ENCODE measurements at places on chromosomes 5 and 9. TPM values are rescaled to one million over a fixed set of nuclear protein-coding genes. Genes with fewer than 3 reads are reported as not detected.

DNA sequence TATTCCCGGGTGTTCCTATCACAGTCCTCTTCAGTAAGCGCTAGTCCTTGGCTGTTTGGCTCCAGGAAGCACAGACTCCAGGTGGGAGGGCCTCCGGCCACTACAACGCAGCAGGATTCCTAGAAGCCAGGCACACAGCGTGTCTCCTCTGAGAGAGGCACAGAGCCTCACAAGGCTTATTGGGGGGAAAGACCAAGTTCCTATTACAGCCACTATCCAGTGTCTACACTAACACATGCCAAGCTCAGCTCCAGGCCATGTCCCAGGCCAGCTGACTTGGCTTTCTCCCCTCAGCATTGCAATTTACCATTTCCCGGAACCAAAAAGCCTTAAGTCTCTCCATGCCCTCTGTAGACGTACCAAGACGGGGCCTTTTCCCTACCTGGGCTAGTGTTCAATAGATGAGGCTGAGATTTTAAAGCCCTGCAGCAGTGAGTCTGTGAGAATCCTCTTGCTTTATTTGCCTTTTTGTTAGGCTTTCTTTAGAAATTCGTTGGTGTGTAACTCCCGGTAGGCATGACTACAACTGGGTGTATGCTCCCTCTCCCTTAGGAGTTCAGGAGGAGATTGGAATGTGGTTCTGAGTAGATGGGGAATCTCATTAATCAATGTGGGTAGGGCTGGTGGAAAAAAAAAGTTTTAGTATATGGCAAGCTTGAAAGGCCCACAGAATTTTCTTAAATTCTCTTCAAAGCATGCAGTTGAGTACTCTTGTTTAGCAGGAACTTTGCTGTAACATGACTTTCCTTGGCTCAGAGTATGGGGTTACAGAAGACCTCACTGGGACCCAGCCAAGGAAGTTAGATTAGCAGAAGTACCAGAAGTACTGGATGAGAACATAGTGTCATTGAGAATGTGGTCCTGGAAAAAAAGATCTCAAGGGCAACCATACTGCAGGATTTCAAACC is 84.3 kb upstream of the SLC1A3 start:
- peaks cover 7% of the 10 kb centered on the region for H3K4me1 ChIP-seq
- DNase-seq = no peak
- H3K4me3 ChIP-seq = no peak overlapping the region
- no peaks in the 10 kb centered on the region for H3K36me3 ChIP-seq
- no peak overlapping the region for H3K27ac ChIP-seq

GRCh38 chr5:92917044-92917443 is 664.0 kb downstream of the NR2F1-AS1 start:
- no peaks in the 10 kb centered on the region for H3K36me3 ChIP-seq
- no peak overlapping the region for H3K4me3 ChIP-seq
- peaks cover 3% of the 10 kb centered on the region for H3K4me1 ChIP-seq

DNA sequence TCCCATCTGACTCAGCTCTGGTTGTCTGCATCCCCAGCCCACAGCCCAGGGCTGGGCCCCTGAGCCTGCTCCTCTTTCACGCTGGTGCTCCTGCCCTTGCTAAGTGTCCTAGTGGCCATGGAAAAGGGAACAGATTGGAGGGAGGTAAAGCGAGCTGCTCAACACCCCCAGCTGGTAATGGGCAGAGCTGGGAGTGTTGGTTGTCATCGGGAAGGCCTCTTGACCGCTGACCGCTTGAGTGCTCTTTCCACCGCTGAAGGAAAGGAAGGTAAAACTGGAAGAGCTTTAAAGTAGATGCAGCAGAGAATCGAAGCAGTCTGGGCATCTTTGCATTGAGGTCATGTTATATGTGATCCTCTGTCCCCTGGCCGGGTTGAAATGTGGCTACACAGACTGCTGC is 60.2 kb downstream of the CRB2 start:
- H3K27ac ChIP-seq = no peak overlapping the region
- peaks cover 11% of the 10 kb centered on the region for H3K36me3 ChIP-seq
- peaks cover 5% of the 10 kb centered on the region for H3K4me1 ChIP-seq
- H3K4me3 ChIP-seq = no peak overlapping the region
- no peak for DNase-seq
- peaks cover 10% of the 10 kb centered on the region for H3K27me3 ChIP-seq

DNA sequence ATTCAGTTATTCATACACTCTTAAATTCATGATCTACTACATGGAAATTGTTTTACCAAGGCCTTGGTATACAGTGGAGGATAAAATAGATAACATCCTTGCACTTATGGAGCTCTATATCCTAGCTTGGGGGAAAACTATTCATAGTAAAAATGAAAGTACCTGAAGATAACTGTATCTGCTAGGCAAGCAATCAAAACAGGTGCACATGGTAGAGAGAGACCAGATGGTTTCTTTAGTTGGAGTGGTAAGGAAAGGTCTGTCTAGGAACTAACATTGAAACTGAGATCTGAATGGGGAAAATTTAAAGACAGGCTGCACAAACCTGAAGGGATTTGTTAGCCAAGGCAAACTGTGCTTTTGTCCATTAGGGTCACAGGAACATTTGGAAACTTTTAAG is 11.1 kb upstream of the SLCO4C1 start:
- no peaks in the 10 kb centered on the region for H3K36me3 ChIP-seq
- no peaks in the 10 kb centered on the region for H3K27me3 ChIP-seq
- H3K4me1 ChIP-seq = peaks cover 4% of the 10 kb centered on the region
- H3K27ac ChIP-seq = no peak overlapping the region
- DNase-seq = no peak

- H3K36me3 ChIP-seq = peaks cover 19% of the 10 kb centered on the region
- peaks cover 3% of the 10 kb centered on the region for H3K27me3 ChIP-seq
- H3K4me1 ChIP-seq = no peaks in the 10 kb centered on the region
- no peak overlapping the region for H3K27ac ChIP-seq
- no peak for DNase-seq
- no peak overlapping the region for H3K4me3 ChIP-seq
These were observed 6.8 kb downstream of the PLGRKT start for GRCh38 chr9:5430912-5431311.

DNA sequence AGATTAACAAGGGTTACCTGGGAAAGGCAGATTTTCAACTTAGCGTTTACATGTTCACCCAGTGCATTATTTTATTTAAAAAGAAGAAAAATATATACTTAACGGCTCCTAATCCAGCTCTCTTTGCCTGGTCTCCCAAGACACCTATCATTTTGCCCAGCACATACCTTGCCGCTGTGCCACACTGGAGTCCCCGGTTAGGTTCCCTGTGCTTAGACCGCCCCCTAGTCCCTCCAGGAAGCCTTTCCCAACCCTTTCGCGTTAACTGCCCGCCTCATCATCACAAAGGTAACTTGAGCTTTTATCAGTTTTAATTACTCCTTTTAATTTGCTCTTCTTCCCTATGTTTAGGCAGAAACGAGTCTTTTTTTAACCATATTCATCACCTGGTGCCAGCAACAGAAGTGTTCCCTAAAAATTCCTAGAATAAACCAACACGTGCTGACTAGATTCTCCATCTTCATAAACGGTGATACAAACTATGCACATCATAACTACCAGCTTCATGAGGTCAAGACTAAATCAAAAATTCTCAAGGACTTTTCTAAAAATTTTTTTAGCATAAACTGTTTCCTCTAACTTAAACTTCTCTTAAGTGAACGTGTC is 19.7 kb downstream of the DNAJA1 start:
- H3K27me3 ChIP-seq = peaks cover 3% of the 10 kb centered on the region
- DNase-seq = peak; percentile 20
- H3K4me1 ChIP-seq = peaks cover 4% of the 10 kb centered on the region
- H3K4me3 ChIP-seq = peak overlapping the region; percentile 90

- H3K27me3 ChIP-seq = peaks cover 3% of the 10 kb centered on the region
- H3K36me3 ChIP-seq = no peaks in the 10 kb centered on the region
- H3K27ac ChIP-seq = no peak overlapping the region
- H3K4me3 ChIP-seq = no peak overlapping the region
- peaks cover 3% of the 10 kb centered on the region for H3K4me1 ChIP-seq
- DNase-seq = no peak
These were observed 18.1 kb downstream of the ZER1 start for GRCh38 chr9:128753627-128754026.

- DNase-seq = no peak
- H3K4me3 ChIP-seq = no peak overlapping the region
- peaks cover 10% of the 10 kb centered on the region for H3K27me3 ChIP-seq
- no peaks in the 10 kb centered on the region for H3K4me1 ChIP-seq
These were observed 8.9 kb upstream of the RXRA start for GRCh38 chr9:134317400-134317789.

DNA sequence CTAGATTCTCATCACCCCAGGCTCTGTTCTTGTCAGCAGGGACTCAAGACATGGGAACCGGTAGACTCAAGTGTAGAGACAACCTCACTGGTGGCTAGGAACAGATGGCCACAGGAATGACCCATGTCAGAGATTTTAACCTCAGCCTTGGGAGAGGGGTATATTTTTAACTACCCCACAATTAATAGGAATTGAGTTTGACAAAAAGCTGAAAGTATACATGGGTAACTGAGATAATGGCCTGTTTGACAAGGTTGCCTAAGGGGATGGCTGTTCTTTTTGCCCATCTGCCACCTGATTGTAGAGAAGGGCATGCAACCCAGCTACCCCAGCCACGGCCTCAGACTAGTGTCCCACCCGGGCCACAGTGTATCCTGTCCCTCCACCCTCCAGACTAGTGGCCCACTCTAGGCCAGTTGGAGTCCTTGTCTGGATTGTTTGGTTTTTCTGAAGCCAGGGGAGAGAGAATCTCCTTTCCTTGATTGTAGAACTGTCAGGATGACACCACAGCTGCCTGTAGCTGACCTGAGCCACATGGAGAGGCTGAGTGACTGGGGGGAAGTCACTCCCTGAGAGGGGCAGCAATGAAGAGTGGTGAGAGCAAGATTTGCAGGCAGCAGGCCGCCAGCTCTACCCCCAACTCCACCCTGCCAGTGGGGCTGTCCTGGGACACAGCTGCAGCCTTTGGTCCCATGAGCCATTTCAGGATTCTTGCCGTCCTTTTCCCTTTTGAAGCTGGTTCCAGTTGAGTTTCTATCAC is 14.6 kb upstream of the ANGPTL2 start:
- no peaks in the 10 kb centered on the region for H3K36me3 ChIP-seq
- H3K27ac ChIP-seq = no peak overlapping the region
- H3K4me1 ChIP-seq = peaks cover 5% of the 10 kb centered on the region
- H3K4me3 ChIP-seq = no peak overlapping the region
- DNase-seq = no peak

- no peak for DNase-seq
- H3K4me1 ChIP-seq = no peaks in the 10 kb centered on the region
- H3K27me3 ChIP-seq = no peaks in the 10 kb centered on the region
- no peaks in the 10 kb centered on the region for H3K36me3 ChIP-seq
- no peak overlapping the region for H3K4me3 ChIP-seq
These were observed 380.6 kb upstream of the NUDT12 start for GRCh38 chr5:103943230-103943629.

- H3K27ac ChIP-seq = no peak overlapping the region
- peaks cover 6% of the 10 kb centered on the region for H3K4me1 ChIP-seq
- H3K36me3 ChIP-seq = no peaks in the 10 kb centered on the region
- H3K27me3 ChIP-seq = peaks cover 3% of the 10 kb centered on the region
- no peak for DNase-seq
- H3K4me3 ChIP-seq = no peak overlapping the region
These were observed 86.3 kb downstream of the LPAR1 start for GRCh38 chr9:110951805-110952539.

DNA sequence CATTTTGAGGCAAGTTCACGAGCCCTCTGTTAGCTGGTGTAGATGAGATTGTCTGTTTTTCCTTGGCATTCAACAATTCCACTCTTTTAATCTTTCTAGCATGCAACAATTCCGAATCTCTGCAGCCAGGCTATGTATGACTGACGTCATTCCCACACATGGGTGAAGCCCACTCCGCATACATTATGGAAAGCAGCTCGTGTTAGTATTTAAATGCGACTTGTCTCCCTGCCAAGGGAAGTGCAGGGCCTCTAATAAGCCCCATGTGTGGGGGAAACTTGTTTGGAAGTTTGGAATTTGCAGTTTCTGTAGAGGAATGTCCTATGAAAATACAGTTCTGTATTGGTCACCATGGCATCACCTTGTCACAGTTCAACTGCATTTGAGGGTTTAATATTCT is 146.0 kb upstream of the FBXL7 start:
- H3K36me3 ChIP-seq = no peaks in the 10 kb centered on the region
- H3K27me3 ChIP-seq = peaks cover 2% of the 10 kb centered on the region
- no peaks in the 10 kb centered on the region for H3K4me1 ChIP-seq
- DNase-seq = no peak
- H3K27ac ChIP-seq = no peak overlapping the region

DNA sequence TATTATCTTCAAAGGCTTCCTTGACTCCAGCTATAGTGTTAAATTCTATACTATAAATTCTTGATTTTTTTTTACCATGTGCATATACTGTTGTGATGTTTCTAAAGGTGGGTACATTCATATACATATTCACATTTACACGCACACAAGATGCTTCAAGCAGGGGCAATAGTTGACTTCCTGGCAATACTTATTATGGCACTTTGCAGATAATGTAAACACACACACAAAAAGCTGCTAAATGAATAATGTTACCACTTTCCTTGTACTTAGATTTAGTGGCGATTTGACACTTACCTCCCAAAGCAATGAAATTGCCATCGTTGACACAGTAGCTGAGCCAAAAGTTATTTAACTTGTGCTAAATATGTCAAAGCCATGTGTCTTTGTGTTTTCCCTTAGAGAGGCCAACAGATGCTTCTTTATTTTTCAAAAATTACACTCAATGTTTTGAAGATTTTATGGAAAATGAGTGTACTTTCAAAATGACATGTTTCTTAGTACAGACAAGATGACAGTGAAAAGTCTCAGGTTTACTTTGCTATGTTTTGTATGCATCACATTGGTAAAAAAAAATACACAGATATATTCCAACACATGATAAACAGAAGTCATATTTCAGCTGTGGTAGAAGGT is 12.2 kb upstream of the ERAP2 start:
- no peak overlapping the region for H3K4me3 ChIP-seq
- no peak for DNase-seq
- no peak overlapping the region for H3K27ac ChIP-seq
- H3K4me1 ChIP-seq = no peaks in the 10 kb centered on the region
- H3K27me3 ChIP-seq = no peaks in the 10 kb centered on the region

- H3K4me3 ChIP-seq = no peak overlapping the region
- peak overlapping the region; percentile 75 for H3K27ac ChIP-seq
- DNase-seq = no peak
- no peaks in the 10 kb centered on the region for H3K27me3 ChIP-seq
These were observed 128.0 kb downstream of the RASEF start for GRCh38 chr9:82934949-82935348.

ASS1 gene
- total RNA-seq = 3.1 TPM

TEX48 gene
- not detected for total RNA-seq

SLC35A4 gene
- total RNA-seq = 91.2 TPM

DMGDH gene
- 0.36 TPM for total RNA-seq

CD14 gene
- not detected for total RNA-seq

PCDHA12 gene
- 9.7 TPM for total RNA-seq

Data from endothelial cell (in vitro differentiated cells).